Uterus (tissue), 4 donors: ENCODE measurements at places on chromosomes 3 and 15. TPM values are rescaled to one million over a fixed set of nuclear protein-coding genes. Genes with fewer than 3 reads are reported as not detected.

- DNase-seq, result no peak
Observed at GRCh38 chr3:98791341-98792325, 28.5 kb downstream of the ST3GAL6 start.

LAMB2 gene
- total RNA-seq, result 430 TPM

DNA sequence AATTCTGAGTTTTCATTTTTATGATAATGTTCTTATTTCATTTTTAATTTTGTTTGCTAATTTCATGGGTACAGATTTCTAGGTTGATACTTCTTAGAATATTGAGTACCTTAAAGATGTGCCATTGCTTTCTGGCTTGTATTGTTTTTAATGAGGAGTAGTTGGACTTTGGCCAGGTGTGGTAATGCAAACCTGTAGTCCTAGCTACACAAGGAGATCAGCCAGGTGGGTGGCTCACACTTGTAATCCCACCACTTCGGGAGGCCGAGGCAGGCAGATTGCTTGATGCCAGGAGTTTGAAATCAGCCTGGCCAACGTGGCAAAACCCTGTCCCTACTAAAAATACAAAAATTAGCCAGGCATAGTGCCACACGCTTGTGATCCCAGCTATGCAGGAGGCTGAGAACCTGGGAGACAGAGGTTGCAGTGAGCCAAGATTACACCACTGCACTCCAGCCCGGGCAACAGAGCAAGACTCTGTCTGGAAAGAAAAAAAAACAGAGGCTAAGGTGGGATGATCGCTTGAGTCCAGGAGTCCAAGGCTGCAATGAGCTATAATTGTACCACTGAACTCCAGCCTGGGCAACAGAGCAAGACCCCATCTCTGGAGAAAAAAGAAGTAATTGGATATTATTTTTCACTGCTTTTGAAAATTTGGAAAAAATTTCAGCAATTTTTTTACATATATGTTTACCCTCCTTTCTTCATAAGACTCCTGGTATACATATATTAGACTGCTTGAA, 198.0 kb downstream of the ALCAM start:
- DNase-seq, result no peak

GRCh38 chr15:49982584-49982983, 136.4 kb downstream of the ATP8B4 start:
- no peak for DNase-seq

GRCh38 chr15:76217029-76217881, 94.0 kb downstream of the ETFA start:
- no peak for DNase-seq

AMT gene
- 15.5 TPM for total RNA-seq

DNA sequence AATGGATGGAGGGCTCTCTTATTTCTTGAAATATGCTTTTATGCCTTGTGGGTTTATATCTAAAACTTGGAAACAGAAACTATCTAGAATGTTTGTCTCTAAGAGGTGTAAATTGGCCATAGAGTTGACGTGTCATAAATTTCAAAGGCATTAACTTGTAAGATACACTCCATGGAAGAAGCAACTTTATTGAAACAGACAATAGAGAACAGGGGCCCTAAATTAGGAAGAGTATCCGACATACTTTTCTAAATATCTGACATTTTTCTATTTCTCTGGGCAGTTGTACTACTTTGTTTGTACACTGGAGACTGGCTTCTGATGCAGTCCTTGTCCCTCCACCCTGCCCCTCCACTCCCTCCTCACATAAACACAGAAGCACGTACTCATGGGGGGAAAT, 50.0 kb downstream of the MEIS2 start:
- DNase-seq, result no peak

DNA sequence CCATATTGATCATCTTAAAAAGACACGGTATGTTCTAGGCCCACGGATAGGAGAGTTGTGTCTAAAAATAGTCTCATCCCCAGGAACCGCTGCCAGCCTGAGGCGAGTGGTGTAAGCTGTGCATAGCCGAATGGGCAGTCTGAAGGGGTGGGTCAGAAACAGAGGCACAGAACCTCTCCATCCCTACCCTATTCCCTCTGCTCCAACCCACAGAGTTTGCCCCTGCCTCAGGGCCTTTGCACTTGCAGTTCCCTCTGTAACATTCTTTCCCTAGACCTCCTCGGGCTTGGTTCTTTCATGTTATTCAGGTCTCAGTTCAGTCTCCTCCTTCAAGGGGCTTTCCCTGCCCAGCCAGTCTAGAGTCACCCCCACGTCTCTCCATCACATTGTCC, 4.8 kb downstream of the SCN5A start:
- no peak for DNase-seq

- DNase-seq, result no peak
Observed at GRCh38 chr15:33398555-33398954, 87.8 kb downstream of the RYR3 start.

EPHA3 gene
- total RNA-seq, result 22.3 TPM

GRCh38 chr15:54559405-54560069, 581.3 kb downstream of the UNC13C start:
- no peak for DNase-seq

ITIH1 gene
- 0.18 TPM for total RNA-seq

MASP1 gene
- 25.3 TPM for total RNA-seq

ST8SIA2 gene
- not detected for total RNA-seq

- DNase-seq, result no peak
Observed at GRCh38 chr15:77898811-77899730, 178.4 kb downstream of the TBC1D2B start.

PROS1 gene
- total RNA-seq, result 34.8 TPM

BMF gene
- total RNA-seq, result 28.7 TPM

DNA sequence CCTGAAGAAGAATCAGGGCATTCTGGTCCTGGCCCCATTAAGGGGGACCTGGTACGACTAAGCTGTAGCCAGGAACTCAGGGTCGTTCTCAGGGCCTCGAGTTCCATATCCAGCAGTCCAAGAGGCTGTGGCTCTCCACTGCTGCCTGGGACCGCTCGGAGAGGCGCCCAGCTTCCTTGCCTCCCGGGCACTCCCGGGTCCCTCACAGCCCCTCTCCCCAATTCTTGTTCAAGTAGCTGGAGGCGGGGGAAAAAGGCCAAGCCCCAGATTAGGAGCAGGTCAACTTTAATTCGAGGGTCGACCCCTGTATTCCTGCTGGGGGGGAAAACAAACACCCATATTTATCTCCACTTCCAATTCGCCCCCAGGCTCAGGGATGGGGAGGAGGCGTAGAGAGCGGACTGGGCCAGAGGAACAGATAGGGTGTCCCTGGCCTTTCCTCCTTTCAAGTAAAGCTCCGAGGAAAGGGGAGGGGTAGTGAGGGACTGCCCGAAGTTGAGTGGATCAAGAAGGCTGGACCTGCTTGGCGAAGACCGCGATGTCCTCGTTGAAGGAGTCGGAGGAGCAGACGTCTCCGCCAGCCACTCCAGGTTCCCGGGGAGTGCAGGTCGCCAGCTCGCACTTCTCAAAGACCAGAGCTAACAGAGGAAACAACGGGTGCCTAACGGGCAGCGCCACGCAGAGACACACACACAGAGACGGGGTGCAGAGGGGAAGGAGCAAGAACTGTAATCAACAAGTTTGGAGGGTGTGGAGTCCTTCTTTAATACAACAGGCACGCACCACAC, 4.4 kb downstream of the MEIS2 start:
- peak; percentile 37 for DNase-seq

DNA sequence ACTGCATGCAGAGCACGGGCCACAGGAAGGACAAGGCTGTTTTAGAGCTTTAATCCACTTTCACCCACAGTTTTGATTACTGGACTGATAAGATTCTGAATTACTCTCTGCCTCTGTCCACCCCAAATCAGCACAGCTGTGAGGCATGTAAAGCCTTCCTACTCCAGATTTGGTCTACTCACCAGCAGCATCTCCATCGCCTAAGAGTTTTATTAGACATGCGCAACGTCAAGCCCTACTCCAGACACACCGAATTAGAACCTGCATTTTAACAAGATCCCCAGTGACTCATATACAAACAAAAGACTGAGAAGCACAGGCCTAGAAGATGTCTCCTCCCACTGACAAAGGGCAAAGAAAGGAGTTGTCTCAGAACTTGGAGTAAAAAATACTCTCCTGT, 221.2 kb downstream of the TUSC7 start:
- DNase-seq, result no peak

- DNase-seq, result no peak
Observed at GRCh38 chr3:105364128-105364527, 2.6 kb upstream of the ALCAM start.

DNA sequence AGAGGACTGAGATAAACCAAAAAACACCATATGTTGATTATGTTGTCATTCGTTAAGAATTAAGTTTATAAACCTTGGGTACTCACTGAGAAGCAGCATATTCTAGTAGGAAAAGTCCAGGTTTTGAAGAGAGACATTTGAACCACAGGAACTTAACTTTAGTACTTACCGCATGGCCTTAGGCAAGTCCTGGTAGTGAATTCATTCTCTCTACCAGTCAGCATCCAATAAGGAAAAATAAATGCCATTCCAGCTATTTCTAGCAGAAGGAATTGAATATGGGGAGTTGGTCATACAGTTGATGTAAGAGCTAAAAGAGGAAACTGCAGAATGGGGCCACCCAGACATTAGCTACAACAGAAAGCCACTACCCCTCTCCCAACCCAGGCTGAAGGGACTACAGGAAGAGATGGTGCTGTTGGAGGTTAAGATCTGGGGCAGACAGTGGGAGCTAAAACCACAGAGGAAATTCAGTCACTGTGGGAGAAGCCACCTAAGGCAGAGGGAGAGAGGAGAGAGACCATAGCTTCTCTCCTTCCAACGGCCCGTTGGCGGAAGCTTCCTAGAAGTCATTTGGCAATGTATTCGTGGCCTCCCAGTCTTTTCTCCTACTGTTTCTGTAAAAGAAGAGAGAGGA, 133.8 kb upstream of the RARB start:
- no peak for DNase-seq

DNA sequence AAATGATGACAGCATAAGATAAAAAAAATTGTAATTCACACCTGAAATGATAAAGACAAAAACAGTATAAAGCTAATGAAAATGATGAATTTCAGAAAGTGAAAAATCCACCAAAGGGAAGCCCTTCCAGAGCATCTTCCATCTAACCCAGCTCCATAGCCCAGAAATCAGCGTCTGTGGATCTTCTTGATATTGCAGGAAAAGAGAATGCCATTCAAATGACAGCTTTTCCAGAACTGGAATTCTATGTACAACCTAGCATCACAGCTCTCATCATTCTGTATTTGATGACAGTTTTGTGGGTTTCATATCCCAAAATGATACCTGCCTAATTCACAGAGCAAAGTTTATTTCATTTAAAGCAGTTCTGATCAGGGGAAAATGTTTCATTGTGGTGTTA, 267.3 kb downstream of the FHIT start:
- no peak for DNase-seq

DNA sequence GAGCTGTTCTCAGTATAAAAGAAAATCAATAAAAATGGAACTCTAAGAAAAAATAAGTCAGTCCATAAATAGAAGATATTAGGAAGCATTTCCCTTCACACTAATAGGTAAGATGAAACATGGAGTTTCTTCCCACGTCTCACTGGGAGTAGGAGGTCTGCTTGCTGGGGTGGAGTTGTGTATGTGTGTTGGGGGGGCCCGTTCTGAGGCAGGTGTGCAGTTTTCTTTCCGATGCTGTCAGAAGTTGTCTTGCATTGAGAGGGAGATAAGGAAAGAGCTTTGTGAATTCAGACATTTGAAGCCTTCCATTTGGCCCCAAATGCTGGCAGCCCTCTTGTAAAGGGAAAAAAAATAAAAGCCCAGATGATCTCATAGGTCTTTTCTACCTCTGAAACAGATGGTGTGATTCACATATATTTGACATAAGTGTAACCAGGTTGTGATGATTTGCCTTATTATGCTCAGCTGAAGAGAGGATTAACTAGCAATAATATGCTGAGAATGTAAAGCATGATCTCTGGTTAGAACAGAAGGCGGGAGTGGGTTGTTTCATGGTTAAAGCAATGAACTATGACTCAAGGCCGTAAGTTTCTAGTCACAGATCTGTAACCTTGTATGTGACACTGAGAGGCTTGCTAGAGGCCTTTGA, 8.8 kb downstream of the RASGRP1 start:
- no peak for DNase-seq

GRCh38 chr15:61141497-61142125, 87.5 kb downstream of the RORA start:
- no peak for DNase-seq

GRCh38 chr3:182063742-182064141, 352.0 kb downstream of the SOX2 start:
- no peak for DNase-seq

DNA sequence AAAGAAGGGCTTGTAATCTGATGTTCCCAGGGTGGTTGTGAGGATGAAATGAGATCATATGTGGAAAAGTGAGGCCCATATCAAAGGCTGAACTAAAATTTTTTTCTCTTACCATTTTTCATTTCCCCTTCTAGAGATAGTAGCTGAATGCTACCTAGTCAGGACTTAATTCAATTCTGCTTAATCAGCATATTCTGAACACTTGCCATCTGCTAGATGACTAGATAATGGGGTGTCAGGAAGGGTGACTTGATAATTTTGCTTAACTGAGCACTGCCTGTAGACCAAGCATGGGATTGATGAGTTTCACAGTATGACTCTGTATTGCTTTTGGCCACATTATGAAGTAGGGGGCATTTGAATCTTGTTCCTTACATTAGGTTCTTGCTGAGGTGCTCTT, 136.2 kb downstream of the CHST2 start:
- no peak for DNase-seq

FANCD2OS gene
- total RNA-seq, result not detected

TEX9 gene
- 0.88 TPM for total RNA-seq

SAXO2 gene
- total RNA-seq, result 0.26 TPM

GRCh38 chr3:141100531-141101320, 49.6 kb downstream of the SPSB4 start:
- DNase-seq, result peak; percentile 6

GOLGA6L7 gene
- not detected for total RNA-seq

- no peak for DNase-seq
Observed at GRCh38 chr3:122012821-122013220, 9.2 kb downstream of the ILDR1 start.

GRCh38 chr15:76343313-76343996, 6.9 kb downstream of the ISL2 start:
- no peak for DNase-seq

MYO5C gene
- total RNA-seq, result 35.3 TPM

DNA sequence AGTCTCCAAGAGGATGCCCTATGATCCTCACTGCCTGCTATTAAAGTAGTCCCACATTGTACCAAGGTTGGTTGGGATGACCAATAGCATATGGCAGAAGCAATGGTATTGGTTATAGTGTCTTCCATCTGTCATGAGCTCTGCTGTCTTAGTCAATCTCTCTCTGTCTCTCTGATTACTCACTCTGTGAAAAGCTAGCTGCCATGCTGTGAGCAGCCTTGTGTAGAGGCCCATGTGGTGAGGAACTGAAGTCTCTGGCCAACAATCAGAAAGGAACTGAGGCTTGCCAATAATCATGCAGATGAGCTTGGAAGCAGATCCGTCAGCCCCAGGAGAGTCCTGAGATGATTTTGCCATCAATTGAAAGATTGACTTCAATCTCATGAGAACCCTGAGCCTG, 60.3 kb upstream of the CFAP161 start:
- DNase-seq, result no peak

DNA sequence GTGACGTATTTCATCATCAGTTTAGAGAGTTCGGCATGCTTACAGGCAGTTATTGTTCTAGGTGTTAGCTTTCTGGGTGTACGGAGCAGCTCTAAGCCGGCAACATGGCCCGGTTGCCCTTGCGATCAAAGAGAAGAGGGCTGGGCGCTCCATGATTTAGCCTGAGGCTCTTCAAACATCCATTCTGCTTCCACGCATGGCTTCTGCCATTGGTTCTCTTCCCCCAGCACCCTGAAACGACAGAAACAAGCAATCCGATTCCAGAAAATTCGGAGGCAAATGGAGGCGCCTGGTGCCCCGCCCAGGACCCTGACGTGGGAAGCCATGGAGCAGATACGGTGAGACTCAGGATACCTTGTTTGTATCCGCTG, 574 bp downstream of the NGRN start:
- DNase-seq, result peak; percentile 32

GRCh38 chr15:31364301-31365031, 37.8 kb downstream of the KLF13 start:
- DNase-seq, result no peak
